ENCODE measurements at places on chromosomes 16 and 17. TPM values are rescaled to one million over a fixed set of nuclear protein-coding genes. Genes with fewer than 3 reads are reported as not detected.
A peak's percentile ranks its signal among the peaks of the same experiment; 100 is the strongest.

The ASPHD1 gene
- total RNA-seq = not detected

- H3K4me3 ChIP-seq = no peak overlapping the region
- H3K27me3 ChIP-seq = no peaks in the 10 kb centered on the region
- no peak overlapping the region for H3K27ac ChIP-seq
- DNase-seq = no peak
- H3K36me3 ChIP-seq = no peaks in the 10 kb centered on the region
- no peaks in the 10 kb centered on the region for H3K4me1 ChIP-seq
Observed at GRCh38 chr17:83136156-83136555, 56.7 kb downstream of the METRNL start.

- H3K27me3 ChIP-seq = peaks cover 67% of the 10 kb centered on the region
- H3K36me3 ChIP-seq = no peaks in the 10 kb centered on the region
- no peak for DNase-seq
- peaks cover 4% of the 10 kb centered on the region for H3K4me1 ChIP-seq
Observed at GRCh38 chr17:38601539-38602351, 4.0 kb downstream of the SRCIN1 start.

GRCh38 chr16:25089351-25089750 lies 22.2 kb upstream of the LCMT1 start:
- no peak overlapping the region for H3K4me3 ChIP-seq
- no peaks in the 10 kb centered on the region for H3K4me1 ChIP-seq
- DNase-seq = no peak
- H3K27ac ChIP-seq = no peak overlapping the region

DNA sequence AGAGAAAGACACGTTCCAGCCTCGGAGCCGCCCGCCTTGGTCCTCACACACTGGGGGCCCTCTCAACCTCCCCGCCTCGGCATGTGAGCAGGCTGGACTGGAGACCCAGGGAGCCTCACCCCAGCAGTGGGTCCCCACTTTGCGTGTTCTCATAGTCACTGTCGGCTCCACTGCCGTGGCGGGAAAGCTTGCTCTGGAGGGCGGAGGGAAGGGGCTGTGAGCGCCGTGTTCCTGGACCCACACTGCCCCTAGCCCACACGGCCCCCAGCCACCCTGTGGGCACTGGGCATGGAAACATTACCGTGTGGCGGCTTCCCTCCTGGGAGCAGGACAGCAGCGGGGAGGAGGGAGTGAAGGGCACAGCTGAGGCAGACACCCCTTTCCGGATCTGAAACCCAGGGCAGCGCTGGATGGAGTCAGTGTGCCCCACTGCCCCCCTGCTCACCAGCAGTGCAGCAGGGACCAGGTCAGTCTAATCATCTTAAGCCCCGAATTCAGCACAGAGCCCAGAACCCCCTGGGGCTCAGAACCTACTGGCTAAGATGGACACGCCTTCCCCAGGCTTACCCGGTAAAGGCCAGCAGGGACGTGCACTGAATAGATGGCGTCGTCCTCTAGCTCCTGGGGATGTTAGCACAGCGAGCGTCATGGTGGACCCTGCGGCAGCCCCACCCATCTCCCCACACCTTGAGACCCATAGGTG lies 7.2 kb downstream of the TP53I13 start:
- no peak overlapping the region for H3K4me3 ChIP-seq
- no peaks in the 10 kb centered on the region for H3K27me3 ChIP-seq
- H3K4me1 ChIP-seq = peaks cover 49% of the 10 kb centered on the region
- DNase-seq = no peak
- H3K36me3 ChIP-seq = peaks cover 76% of the 10 kb centered on the region
- no peak overlapping the region for H3K27ac ChIP-seq

The PITPNM3 gene
- total RNA-seq = 0.40 TPM

GRCh38 chr16:84561291-84561690 lies 56.6 kb downstream of the COTL1 start:
- H3K4me3 ChIP-seq = no peak overlapping the region
- DNase-seq = no peak
- peaks cover 7% of the 10 kb centered on the region for H3K27me3 ChIP-seq
- no peak overlapping the region for H3K27ac ChIP-seq

The SLFN12 gene
- 4.6 TPM for total RNA-seq

GRCh38 chr17:80260791-80261158 lies at the start of gene RNF213:
TSS of gene RNF213 (plus strand) at chr17:80260852. CDS start at chr17:80263682, 2,830 bp downstream.
- no peaks in the 10 kb centered on the region for H3K27me3 ChIP-seq
- no peaks in the 10 kb centered on the region for H3K36me3 ChIP-seq
- peak within 1 kb of the TSS; percentile 87 for H3K4me3 ChIP-seq
- peak within 1 kb of the TSS; percentile 98 for H3K27ac ChIP-seq

The UMOD gene
- total RNA-seq = not detected

DNA sequence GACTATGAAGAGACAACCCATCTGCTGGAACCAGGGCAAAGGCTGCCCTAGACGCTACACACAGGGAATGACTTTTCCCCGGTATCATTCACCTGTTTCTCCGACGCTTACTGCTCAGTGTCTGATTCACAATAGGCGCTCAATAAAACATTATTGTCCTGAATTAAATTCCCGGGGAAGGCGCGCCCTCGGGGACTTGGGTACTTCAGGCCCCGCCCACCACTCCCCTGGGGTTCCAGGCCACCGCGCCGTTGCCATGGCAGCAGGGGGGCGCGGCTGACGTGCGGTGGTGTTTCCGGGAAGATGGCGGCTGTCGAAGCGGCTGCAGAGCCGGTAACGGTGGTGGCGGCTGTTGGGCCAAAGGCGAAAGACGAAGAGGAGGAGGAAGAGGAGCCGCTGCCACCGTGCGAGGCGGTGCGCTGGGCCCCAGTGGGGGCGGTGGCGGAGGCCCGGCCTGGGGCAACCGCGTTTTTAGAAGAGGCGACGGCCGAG lies at the start of gene RUNDC1:
Gene RUNDC1 (plus strand): TSS at position 292 of the 492 bp plus-strand sequence. CDS start 12 bp downstream, at position 304.
- no peaks in the 10 kb centered on the region for H3K27me3 ChIP-seq
- peaks cover 30% of the 10 kb centered on the region for H3K36me3 ChIP-seq
- H3K4me3 ChIP-seq = peak within 1 kb of the TSS; percentile 94
- peaks cover 17% of the 10 kb centered on the region for H3K4me1 ChIP-seq
- DNase-seq = peak; percentile 95

The GFAP gene
- total RNA-seq = 3.1 TPM

GRCh38 chr16:62034231-62035114 lies 1.8 kb downstream of the CDH8 start:
- peaks cover 14% of the 10 kb centered on the region for H3K4me1 ChIP-seq
- H3K27ac ChIP-seq = no peak overlapping the region
- peaks cover 58% of the 10 kb centered on the region for H3K27me3 ChIP-seq
- H3K4me3 ChIP-seq = no peak overlapping the region

The CA5A gene
- total RNA-seq = not detected
